ENCODE measurements at places on chromosomes 6 and 20.

GRCh38 chr6:4776493-4777393, 539 bp downstream of the CDYL start:
- peak; percentile 25 for DNase-seq

DNA sequence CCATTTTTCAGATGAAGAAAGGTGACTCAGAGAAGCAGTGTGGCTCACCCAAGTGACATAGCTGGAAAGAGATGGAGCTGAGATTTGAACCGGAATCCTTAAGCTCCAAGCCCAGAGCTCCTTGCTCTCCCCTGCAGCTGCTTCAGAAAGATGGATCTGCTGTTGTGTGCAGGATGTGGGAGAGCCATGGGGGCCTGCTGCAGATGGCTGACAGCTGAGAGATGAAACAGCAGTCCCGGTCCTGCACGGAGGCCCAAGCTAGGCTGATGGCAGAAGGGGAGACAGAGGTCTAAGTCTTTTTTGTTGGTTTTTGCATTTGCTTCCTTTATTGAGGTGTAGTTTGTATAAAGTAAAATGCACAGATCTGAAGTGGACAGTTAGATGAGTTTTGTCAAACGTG, 69.8 kb upstream of the FOXP4 start:
- DNase-seq = no peak

DNA sequence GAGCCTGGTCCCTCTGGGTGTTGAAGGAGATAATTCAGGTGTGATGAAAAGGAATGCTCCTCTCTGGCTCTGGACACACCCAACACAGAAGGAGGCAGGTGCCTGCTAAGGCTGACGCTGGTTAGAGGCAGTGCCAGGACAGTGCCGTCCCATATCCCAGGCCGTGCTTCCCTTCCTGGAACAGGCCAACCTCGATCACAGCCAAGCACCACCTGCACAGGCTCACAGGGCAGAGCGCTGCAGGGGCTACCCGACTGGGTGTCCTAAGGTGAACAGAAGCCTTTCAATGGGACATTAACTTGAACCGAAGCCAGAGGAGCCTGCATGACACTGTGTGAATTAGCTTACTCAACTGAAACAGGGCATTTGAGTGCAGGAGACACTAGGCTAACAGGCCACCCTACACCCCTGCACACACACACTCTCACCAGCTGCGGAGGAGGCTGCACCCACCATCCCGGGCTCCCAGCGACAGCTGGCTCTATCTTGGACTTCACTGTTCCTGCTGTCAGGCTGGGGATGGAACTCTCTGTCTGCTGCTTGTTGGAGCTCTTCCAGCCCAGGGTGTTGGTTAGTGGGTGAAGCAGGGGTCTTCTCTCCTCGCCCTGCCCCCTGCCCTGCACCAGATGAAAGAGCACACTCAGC, 347.2 kb downstream of the TAF4 start:
- no peak for DNase-seq

DNA sequence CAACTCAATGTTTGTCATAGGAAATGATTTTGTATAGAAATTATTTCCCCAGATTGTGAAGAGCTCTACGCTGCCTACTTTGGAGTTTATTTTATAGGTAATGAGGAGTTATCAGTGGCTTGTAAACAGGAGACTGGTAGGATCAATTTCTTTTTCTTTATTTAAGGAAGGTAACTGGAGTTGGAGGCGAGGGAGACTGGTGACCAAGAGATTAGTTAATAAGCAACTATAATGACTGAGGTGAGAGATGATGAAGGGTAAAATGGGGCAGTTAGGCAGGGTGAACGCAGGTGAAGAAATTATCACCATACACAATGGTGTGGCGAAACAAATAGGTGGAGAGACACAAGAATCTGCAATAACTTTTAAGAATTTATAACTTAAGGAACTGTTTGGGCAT, 100.2 kb downstream of the PRKN start:
- no peak for DNase-seq

GRCh38 chr6:81383472-81383871, 369.0 kb downstream of the TENT5A start:
- no peak for DNase-seq

GRCh38 chr20:19977373-19977770, 39.8 kb upstream of the NAA20 start:
- DNase-seq = no peak

DNA sequence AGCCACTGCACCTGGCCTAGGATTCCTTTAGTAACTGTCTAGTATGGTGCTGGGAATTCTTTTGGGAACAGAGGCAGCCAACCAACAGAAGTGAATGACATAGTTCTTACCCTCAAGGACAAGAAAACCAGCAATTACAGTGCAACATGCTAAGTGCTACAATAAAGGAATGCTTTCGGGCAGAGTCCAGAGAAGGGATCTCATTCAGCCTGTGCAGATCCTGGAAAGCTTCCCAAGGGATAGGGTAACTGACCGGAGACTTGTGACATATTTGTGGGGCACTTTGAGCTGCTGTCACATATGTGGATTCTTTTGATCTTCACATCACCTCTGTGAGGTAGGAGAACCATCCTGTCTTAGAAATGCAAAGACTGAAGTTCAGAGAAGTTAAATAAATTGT, 46.8 kb downstream of the C6orf15 start:
- DNase-seq = no peak

DNA sequence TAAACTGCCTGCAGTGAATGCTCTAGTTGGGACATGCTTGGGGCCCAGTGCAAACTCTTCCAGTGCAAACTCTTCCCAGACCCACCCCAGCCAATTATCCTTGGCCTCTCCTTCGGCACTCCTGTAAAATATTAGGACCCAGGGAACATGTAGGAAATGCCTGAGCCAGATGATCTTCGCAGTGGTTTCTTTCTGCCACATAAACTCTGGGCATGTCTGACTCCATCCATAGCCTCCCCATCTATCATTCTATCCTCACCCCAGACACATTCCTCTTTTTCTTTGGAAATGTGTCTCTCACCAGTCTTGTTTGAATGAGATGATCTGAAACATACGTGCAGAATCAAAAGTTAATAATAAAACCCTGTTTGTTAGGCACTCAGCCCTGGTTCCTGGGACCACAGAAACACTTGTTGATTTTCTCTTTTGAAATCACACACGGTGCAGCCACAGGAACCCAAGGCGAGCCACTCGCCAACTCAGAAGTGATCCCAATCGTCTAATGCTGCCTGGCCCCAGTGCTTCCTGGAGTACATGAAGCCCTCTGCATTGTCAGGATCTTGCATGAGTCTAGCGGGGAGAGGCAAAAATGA, 108.9 kb upstream of the CST7 start:
- no peak for DNase-seq

DNA sequence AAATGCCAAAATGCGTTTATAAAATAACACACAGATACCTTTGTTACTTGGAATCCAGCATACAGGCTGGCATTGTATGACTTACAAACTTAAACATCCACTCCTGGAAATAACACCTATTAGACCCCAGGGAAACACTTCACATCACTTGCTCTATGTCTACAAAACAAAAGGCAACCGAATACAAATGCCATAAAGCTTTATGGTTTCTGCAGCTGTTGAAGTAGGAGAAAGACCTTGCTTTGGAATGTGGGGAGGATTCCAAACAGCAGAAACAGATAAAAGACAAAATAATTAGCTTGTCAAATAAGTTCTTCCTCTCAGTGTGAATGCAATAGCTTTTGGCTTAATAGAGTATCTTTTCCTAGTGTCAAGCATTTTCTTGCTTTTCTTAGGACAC, 9.8 kb upstream of the AMD1 start:
- no peak for DNase-seq

DNA sequence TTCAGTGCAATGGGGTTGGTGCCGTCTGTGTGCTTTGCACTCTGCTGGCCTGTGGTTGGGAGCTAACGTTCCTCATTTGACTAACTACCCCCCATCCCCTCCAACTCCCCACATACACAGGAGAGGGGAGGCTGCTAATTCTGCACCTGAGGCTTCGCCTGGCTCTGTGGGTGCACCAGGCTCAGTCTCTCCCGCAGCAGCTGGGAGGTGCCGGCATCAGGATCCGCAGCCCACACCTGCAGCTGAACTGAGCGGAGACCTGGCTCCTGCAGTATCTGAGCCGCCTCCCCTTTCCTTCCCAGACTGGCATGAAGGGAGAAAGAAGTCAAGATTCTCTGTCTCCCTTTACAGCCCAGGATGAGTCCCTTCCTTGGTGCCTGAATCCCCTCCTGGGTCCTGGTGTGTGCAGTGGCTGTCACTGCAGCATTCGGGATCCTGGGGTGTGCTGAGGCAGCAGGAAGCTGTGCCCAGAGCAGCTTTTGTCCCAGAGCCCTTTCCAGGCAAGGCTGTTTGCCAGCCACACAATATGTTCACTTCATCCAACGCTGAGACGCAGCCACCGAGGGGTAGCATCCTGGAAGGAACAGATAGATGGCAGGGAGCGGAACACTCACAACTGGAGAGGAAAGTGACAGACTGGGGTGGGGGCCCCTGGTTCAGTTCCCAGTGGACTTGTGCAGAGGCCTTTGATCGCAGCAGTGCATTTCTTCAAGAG, 70.2 kb downstream of the CDH4 start:
- DNase-seq = no peak

DNA sequence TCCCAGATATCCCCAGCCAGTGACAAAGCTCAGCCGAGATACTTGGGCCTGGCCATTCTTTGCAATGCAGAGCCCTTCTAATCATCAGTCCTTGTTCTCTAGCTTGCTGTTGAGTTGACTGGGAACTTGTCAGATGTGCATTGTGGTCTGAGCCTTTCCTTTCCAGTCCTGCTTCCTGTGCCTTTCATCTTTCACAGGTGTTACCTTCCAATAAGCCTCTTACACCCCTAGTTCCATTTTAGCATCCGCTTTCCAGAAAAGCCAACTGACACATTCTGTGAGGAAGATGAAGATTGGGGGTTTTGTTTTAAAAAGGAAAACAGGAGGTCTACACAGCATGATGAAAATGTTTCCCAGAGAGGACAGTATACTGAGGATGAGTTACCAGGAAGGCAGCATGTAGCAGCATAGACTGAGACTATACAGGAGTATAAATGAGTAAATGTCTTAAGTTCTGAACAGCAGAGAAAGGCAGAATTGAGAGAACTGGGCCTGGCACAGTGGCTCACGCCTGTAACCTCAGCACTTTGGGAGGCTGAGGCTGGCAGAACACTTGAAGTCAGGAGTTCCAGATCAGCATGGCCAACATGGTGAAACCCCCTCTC, 5.6 kb upstream of the CEP85L start:
- DNase-seq = no peak

DNA sequence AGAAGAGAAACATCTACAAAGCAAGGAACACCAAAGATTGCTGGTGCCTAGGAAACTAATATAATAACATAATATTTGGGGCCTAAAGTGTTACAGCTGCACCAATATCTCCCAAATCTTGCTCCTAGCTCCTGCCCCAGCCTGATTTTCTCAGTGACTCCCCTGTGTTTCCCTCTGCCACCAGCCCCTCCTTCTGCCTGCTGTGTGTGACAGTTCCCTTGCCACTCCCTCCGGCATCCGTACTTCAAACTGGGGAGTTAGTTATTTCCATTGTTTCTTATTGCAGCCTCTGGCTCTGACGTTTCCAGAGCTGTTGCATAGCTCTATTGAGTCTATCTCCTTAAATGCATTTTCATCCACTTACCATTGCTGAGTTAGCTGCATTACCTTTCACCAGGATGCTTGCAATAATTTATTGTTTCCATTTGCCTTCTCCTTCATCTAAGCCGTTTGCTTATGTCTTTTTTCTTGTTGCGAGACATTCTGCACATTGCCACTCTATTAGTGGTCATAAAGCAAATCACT, 43.1 kb downstream of the ESR1 start:
- no peak for DNase-seq

GRCh38 chr20:3798373-3798768, 2.3 kb downstream of the CDC25B start:
- DNase-seq = no peak

DNA sequence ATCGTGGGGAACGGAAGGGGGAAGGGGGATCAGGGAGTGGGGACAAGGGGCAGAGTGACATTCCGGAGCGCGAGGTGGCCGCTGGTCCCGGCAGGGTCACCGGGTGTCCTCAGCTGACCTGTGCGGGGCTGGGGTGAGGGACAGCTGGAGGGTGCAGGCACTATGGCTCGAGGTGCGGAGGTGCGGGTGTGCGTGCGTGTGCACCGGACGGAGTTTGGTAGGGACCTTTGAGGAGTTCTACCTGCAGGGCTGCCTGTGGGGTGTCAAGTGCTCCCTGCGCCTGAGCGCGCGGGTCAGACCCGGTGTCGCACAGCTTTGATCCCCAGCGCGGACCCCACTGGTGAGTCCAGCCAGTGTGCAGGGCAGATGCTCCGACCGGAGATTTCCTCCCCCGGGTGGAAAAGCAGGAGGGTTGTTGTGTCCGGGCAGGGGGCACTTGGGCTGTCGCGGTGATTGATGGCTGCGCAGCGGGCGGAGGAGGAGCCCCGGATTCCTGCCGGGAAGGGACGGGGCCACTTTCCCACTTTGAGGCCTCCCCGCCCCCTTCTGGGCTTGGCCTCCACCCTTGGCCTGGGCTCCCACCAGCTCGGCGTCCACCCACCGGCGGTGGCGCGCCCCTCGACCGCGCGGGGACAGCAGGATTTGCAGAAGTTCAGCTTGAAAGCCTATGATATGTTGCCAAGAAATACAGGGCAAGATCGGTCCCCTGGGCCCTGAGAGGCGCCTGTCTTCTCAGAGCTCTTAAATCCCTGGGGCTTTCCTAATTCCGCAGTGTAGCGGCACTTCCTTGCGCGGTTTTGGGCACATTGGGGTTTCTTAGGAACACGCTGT, 658 bp downstream of the RIN2 start:
- no peak for DNase-seq

DNA sequence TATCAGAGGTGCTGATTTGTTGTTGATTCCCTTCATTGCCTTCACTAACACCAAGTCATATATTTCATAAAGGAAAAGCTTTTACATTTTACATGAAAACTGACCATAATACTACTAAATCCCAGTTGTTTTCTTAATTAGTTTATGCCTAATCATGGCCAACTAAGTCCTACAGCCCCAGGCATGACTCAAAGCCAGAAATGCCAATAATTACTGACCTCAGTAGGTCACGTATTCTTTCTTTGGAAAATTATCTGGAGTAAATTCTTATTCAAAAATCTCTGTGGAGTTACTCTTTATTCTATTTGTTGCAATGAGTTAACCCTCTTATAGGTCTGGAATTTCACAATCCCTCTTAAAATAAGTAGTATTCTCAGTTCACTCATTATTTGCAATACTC, 13.5 kb upstream of the MYB start:
- no peak for DNase-seq

DNA sequence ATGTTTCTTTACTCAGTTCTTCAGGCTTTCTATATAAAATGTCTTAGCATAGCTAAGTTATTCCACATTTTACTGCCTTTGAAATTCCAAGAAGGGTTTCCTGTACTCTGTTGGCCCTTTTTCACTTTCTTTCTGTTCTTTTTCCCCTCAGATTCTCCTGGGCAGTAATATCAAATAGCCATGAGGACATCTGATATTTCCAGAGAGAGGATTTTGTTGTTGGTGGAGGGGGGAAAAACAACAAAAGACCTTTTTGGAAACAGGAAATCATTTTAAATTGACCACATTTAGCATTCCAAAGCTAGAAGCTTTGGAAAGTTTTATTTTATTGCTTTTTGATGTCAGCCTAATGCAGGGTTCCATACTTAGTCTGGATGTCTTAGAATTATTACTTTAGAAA, 445.4 kb downstream of the GJA1 start:
- DNase-seq = no peak
